Stimulated activated CD8-positive, alpha-beta memory T cell treated with anti-CD3 and anti-CD28 coated beads, Interleukin-2, amount 100 ng/mL, for 1 hour (primary cell): ENCODE measurements at places on chromosomes 1 and 21.

DNA sequence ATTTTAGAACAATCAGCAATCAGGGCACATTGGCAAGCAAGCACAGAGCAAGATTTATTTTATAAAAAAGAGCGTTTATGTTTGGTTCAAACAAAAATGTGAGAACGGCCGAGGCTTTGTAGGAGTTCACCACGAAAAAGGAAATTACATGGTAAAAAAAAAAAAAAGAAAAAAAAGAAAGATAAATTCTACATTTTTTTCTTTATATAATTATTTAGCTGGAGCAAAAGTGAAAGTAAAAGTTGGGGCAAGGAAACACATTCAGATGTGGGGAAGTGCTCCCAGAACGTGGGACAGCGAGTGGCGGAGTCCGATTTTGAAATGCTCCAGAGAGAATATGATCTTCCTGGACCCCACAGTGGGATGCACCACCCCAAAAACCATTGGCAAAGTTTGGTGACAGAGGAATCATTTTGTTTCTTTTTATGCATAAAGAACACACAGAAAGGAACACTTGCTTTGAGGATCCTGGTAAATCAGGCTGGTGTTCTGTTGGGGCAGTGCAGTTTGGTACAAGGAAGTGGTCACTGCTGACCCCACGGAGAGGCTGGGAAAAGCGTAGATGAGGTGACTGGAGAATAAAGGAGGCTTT is 16.3 kb upstream of the ATP5PO start:
- no peak for DNase-seq

DNA sequence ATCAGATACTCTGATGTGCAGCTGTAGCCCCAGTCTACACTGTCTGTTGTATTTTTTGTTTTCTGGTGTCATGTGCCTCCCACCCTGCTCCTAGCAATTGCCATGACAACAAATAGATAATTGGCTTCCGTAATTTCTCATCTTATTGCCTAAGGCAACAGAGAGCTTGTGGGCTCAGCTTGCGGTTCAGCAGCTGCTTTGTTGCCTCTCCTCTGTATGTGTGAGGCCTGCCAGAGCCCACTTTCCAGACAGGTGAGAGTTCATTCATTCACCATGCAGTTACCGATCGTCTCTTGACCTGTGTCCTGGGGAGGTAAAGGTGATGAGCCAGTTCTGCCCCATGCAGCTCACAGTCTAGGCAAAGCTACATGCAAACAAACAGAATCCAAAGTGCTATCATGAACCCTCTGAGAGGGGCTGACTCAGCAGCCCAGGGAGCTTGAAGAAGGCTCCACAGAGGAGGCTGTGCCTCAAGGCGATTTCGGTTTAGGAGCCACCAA is 11.9 kb downstream of the LGALS8 start:
- no peak for DNase-seq

DNA sequence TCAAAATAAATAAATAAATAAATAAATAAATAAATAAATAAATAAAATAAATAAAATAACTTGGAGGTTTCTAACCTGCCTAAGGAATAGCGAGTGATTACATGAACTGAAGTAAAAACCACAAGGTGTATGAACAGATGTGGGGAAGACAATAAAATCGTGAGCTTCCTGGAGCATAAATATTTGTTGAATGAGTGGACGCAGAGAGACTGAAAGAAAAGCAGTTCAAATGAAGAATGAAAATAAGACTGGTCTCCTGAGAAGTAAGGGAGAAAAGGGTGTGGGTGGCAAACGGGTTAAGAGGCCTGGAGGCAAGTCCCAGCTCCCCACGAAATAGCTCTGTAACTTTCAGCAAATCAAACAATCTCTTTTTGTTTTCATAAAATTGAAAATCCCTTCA is 33.6 kb downstream of the CHML start:
- no peak for DNase-seq

DNA sequence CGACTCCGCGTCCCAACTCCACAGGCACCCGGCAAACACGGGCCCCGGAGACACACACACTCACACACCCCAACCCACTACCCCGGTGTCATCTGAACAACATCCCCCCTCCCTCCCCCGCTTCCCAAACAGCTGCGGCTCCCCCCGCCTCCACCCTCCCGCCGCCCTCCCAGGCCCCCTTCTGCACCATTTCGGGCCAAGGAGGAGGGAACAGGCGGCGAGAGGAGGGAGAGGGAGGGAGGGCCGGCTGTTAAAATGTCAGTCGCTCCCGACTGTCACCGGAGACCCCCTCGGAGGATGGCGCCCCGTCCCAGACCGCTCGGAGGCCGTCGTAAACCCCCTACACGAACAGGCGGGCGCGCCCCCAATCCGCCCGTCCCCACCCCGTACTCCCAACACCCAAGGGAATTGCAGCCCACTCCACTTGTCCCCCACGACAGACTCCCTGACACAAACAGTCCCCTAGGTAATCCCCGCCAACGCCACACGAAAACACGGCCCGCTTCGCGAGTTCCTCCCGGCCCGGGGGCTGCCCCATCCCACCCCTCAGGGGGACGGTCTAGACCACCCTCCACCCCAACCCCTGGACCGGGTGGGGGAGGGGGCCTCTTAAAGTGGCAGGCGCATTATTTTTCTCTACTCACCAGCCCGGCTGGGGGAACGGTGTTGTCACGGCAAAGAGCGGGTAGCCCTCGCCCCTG is 583 bp downstream of the MEF2D start:
- no peak for DNase-seq

DNA sequence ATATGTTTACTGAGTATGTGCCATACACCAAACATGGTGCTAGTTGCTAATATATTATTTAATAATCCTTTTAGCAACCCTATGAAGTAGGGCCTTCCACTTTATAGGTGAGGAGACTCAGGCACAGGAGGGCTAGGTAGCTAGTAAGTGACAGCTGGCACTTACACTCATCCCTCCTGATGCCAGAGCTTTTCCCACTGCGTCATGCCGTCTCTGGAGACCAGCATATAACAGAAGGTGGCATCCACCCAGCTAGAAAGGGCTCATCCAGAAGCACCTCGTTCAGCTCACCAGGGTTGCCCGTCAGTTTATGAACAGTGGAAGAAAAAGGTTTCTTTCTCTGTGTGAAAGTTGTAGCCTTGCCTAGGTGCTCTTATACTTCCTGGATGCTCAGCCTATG is 108.9 kb downstream of the NOS1AP start:
- DNase-seq = no peak

DNA sequence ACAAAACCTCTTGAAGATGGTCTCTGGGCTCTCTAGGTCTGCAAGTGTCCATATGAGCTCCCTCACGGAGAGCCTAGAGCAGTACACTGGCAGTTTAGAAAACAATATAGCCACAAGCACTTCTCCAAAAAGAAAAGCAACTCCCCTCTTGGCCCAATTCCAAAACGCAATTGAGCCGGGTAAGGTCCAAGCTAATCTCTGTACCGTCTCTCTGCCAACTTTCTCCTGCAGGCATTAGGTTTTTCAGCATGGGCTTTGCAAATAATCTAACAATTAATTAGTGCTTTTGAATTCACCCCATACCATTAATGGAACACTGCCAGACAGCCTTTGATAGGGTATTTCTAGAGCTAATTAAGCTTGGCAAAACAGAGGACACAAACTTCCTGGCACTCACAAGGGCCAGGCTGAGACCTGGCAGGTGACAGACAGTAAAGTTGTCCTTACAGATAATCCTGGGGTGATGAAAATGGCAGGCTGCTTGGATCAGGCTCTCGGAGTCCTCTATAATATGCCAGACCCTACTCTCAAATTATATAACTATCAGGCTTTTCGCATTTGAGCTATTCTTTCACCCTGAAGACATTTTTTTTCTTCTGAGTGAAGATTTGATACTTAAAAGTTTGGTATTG is 39.8 kb downstream of the TGFBR3 start:
- no peak for DNase-seq

- no peak for DNase-seq
Observed at GRCh38 chr1:17551755-17552234, 12.3 kb downstream of the ARHGEF10L start.

DNA sequence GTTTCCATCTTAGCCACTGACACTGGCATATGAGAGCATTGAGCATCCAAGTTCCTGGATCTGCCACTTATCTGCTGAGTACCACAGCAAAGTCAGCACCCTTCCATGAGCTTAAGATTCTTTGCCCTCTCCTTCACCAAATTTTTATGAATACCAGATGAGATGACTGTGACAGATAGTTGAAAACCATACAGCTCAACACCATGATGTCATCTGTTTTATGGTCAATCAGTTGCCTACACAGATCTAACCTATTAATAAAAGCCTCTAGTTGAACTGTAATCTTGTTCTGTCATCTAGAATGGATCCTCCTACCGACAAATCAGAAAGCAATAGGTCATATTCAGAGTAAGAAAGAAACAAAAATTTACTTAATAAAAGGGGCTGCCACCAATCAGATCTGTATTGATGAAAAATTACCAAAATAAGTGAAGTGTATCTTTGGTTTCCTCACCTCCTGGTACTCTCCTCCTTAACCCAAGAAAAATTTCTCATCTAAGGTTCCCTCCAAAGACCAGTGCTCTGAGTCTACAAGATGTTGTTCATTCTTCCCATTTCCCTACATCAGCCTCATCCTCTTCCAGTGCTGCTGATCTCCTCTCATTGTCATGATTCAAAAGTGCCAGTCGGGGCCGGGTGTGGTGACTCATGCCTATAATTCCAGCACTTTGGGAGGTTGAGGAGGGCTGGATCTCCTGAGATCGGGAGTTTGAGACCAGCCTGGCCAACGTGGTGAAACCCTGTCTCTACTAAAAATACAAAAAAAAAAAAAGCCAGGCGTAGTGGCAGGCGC is 138.8 kb upstream of the CTTNBP2NL start:
- no peak for DNase-seq

DNA sequence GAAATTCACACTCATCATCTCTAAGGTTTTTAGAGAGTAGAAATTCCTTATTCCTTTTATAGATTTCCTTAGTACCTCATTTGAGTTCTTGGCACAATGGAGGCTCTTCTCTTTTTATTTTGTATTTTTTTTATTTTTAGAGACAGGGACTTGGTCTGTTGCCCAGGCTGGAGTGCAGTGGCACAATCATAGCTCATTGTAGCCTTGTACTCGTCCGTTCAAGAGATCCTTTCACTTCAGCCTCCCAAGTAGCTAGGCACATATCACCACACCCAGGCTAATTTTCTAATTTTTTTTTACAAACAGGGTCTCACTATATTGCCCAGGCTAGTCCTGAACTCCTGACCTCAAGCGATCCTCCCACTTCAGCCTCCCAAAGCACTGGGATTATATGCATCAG is 29.6 kb downstream of the RGL1 start:
- DNase-seq = no peak

- no peak for DNase-seq
Observed at GRCh38 chr1:30285501-30285932, 437.9 kb downstream of the MATN1 start.

DNA sequence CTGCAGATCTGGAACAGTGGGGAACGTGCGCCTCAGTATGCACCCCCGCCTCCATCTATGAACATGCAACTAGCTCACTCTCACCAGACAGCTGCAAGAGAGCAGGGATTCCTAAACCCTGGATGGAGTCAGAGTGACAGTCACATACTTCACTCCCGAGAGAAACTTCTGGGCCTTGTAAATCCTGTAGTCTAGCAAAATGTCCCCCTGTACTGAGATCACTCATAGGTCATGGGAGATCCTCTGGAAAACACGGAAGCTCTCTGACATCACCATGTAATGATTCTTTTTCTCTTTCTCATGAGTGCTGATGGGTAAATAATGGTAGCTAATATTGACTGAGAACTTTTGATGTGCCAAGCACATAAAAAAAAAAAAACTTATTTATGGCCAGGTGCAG is 23.4 kb upstream of the TARDBP start:
- DNase-seq = no peak

DNA sequence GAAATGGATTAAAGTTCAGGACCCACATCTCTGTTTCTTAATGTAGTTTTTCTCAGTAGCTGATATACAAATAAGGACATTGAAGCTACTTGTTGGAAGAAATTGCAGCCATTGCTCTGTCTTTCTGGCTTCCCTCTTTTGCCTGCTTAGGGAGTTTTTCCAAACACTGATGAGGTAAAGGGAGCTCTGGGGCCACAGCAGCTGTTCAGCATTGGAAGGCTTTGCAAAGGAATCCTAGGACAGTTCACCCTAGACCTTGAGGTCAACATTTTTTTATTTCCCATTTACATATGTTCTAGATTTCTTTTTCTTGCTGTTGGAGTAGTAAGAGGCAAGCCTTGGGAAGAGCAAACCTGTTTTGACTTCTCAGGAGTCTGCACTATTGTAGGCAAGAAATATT is 126.9 kb upstream of the PLPPR5 start:
- no peak for DNase-seq

GRCh38 chr1:22140694-22141093 is 2.2 kb downstream of the WNT4 start:
- no peak for DNase-seq

DNA sequence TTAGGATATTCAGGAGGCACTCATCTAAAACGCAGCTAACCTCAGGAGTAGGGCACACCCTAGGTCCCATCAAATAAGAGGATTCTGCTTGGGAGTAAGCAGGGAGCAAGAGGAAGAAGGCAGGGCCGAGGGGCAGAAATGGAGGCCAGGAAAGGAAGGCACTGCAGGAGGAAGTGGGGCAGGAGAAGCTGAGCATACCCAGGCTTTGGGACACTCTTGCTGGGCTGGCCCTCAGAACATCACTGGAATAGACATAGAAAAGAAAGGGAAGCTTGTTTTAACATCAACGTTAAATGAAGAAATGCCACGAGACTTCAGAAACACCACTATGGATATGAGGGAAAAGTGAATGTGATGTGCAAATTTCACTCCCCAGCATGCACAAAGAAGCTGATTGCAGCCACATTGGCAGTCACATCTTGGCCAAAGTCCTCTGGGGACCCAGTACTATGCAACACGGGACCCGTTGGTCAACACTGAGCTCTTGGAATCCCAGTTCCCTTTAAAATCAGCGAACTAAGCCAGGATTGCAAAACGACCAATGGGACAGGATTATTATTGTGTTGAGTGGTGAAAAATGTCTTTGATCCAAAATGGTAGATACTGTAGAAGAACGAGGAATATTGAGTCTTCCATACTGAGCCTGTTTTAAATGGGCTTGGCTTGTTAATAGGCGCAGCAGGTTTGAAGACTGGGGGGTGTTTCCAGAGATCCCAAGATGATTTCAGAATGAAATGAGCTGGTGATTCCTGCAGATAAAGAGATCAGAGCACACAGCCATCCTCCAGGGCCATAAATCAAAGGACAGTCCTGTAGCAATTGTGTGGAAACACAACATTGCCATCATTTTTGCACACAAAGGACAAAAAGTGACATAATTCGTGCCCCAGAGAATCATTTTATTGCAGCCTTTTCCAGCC is 152.4 kb downstream of the TOMM20 start:
- no peak for DNase-seq

- DNase-seq = no peak
Observed at GRCh38 chr1:168585191-168585590, 8.8 kb downstream of the XCL1 start.

DNA sequence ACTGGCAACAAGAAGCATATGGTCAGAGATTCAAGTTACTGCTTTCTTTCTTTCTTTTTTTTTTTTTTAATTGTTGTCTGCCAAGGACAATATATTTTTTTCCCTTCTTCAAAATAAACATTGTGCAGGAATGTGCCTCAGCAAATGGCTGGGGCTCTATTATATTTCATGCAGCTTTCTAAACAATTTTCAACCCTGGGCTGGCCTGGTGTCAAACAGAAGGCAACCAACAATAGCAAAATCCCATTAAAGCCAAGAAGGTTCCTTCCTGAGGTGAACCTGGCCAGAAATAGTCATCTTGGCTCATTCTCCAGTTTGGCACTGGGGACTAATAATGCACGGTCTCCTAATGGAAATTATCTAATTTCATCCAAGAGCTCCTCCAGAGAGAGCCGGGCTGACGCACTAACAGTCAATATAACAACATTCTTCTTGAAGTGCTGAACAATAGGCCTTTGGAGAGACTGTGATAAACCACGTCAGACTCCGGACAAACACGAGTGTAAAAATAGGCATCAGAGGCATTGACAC is 35.7 kb upstream of the HLX start:
- no peak for DNase-seq
